Activated naive CD4-positive, alpha-beta T cell (primary cell): ENCODE measurements at places on chromosomes 7 and 10.
A peak's percentile ranks its signal among the peaks of the same experiment; 100 is the strongest.

DNA sequence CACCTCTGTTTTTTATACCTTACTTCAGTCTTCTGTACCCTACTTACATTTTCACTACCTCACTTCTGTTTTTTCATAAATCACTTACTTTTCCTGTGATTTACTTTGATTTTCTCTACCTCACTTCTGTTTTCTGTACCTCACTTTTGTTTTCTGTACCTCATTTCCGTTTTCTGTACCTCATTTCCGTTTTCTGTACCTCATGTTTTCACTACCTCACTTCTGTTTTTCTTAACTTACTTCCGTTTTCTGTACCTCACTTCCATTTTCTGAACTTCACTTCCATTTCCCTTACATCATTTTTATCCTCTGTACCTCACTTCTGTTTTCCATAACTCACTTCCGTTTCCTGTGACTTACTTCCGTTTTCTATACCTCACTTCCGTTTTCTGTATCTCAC, 492.0 kb upstream of the AKR1E2 start:
- no peak for DNase-seq

DNA sequence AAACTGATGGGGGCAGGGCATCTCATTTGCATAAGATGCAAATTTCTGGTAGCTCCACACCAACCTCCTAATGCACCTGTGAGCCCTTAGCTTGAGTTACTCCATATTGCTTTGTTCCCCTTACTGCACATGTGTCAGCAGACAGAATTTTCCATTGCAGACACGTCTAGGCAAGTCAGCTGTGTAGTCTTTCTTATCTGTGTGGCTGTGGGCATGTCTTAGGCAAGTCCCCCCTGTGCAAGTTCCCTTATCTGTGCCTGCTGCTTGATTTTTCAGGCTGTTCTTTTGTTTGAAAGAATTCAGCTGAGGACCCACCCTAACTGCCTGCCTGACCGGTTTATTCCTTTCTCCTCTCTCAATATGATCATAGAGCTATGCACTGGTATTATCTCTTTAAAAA, 28.5 kb upstream of the TRIM24 start:
- DNase-seq = no peak

- no peak for DNase-seq
Observed at GRCh38 chr7:79347351-79347750, 106.1 kb downstream of the MAGI2 start.

- DNase-seq = no peak
Observed at GRCh38 chr7:145692237-145692950, 424.2 kb upstream of the CNTNAP2 start.

DNA sequence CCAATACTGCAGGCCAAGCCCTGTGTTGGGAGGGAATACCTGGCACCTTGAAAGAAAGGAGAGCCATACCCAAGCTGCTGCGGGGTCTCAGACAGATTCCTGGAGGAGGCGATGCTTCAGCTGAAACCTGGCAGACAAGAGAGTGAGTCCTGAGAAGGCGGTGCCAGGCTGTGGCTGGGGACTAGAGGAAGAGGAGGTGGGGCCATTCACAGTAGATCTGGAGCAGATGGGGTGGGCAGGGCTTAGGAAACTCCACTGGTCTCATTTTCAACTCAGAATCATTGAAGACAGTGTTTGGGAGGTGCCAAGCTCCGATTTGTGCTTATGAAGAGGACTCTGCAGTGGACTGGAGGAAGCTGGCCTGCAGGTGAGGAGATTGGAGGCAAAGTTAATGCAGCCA, 236.3 kb upstream of the MKI67 start:
- DNase-seq = no peak

DNA sequence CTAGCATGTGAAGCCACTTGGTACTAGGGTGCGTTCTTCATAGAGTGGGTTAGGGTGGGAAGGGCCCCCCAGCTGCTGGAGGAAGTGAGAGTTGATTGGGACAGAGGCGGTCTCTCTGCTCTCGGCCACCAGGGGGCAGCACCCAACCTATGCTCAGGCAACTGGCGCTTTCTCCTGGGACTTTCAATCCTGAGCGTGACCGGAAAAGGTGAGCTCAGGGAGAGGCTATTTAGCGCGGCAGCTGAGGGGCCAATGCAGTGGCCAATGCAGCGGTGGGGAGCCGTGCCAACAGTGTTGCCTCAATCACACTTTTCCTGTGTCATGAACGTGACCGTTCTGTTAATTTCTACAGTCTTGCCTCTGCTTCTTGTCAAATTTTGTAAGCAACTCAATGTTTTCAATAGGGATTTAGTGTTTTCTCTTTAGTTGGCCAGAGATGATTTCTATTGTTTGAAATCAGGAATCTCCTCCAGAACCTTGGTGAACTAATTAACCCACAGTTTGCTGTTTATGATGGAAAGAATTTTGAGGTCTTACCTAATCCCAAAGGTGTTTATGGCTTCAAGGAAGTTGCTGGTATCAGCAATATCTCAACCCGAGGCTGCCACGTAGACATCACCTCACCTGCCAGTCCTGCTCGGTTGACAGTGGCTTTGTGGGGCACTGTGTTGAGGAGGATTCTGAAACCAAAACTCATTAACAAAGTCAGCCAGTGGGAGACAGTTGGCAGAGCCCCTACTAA, 67.9 kb upstream of the PDZD8 start:
- peak; percentile 32 for DNase-seq
